ENCODE measurements at places on chromosomes 3 and 15.

DNA sequence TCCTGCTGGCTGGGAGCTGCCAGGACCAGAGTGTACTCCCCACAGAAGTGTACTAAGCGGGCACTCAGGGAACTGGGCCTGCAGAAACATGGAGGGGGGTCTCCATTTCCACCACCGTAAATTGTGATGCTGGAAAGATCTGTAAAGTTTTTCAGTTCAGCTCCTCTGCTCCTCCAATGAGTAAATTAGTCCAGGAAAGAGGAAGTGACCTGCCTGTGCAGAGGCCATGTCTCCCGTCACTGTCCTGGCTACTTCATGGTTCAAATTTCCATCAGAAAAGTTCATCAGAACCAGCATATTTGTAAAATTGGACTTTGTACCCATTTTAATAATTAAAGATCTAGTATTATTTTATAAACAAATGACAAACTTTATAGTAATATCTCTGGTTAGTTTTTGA lies 226.7 kb upstream of the THBS1 start:
- DNase-seq, result no peak
- H3K27ac ChIP-seq, result no peak overlapping the region
- H3K36me3 ChIP-seq, result no peaks in the 10 kb centered on the region
- H3K27me3 ChIP-seq, result peaks cover 4% of the 10 kb centered on the region

DNA sequence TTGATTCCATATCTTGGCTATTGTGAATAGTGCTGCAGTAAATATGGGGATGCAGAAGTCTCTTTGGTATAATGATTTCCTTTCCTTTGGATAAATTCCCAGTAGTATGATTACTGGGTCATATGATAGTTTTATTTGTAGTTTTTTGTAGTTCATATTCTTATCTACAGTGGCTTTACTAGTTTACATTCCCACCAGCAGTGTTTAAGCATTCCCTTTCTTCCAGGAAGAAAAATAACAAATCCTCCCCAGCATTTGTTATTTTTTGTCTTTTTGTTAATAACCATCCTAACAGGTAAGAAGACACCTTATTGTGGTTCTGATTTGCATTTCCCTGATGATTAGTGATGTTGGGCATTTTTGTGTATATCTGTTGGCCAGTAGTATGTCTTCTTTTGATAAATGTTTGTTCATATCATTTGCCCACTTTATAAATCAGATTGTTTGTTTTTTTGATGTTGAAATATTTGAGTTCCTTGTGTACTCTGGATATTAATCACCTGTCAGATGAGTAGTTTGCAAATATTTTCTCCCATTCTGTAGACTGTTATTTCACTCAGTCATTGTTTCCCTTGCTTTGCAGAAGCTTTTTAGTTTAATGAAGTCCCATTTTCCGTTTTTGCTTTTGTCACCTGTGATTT lies 163.3 kb upstream of the THRB start:
- H3K4me3 ChIP-seq, result no peak overlapping the region
- no peaks in the 10 kb centered on the region for H3K36me3 ChIP-seq
- H3K27ac ChIP-seq, result no peak overlapping the region
- no peak for DNase-seq

DNA sequence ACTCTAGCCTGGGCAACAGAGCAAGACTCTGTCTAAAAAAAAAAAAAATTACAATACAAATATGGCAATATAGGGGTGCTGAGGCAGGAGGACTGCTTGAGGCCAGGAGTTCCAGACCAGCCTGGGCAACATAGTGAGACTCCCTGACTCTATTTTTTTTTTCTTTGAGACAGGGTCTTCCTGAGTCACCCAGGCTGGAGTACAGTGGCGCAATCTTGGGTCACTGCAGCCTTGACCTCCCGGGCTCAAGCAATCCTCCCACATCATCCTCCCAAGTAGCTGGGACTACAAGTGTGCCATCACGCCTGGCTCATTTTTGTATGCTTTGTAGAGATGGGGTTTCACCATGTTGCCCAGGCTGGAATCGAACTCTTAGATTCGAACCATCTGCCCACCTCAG lies 17.3 kb upstream of the RAB11A start:
- no peak for DNase-seq
- no peak overlapping the region for H3K27ac ChIP-seq
- H3K4me3 ChIP-seq, result no peak overlapping the region
- no peaks in the 10 kb centered on the region for H3K36me3 ChIP-seq

DNA sequence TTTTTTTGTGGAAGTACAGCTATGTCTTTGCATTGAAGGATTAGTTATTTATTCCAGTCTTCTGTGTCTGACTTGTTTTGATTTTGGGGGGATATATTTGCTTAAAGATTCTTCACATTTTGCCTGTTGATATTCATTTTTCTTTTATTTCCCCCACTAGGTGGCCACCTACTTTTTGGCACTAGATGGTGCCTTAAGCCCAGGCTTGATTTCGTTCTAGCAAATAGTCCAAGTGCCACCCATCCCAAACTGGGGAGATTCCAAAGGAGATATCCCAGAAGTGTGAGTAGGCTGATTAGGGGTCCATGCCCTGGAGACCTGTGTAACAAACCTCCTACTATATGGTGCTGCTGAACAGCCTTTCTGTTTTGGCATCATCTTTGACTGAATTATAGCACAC lies 80.0 kb upstream of the SPATA16 start:
- no peaks in the 10 kb centered on the region for H3K27me3 ChIP-seq
- no peaks in the 10 kb centered on the region for H3K36me3 ChIP-seq
- no peak overlapping the region for H3K4me3 ChIP-seq
- no peaks in the 10 kb centered on the region for H3K4me1 ChIP-seq
- DNase-seq, result no peak
